SW480 (cell line): ENCODE measurements at places on chromosomes 3 and 15.

DNA sequence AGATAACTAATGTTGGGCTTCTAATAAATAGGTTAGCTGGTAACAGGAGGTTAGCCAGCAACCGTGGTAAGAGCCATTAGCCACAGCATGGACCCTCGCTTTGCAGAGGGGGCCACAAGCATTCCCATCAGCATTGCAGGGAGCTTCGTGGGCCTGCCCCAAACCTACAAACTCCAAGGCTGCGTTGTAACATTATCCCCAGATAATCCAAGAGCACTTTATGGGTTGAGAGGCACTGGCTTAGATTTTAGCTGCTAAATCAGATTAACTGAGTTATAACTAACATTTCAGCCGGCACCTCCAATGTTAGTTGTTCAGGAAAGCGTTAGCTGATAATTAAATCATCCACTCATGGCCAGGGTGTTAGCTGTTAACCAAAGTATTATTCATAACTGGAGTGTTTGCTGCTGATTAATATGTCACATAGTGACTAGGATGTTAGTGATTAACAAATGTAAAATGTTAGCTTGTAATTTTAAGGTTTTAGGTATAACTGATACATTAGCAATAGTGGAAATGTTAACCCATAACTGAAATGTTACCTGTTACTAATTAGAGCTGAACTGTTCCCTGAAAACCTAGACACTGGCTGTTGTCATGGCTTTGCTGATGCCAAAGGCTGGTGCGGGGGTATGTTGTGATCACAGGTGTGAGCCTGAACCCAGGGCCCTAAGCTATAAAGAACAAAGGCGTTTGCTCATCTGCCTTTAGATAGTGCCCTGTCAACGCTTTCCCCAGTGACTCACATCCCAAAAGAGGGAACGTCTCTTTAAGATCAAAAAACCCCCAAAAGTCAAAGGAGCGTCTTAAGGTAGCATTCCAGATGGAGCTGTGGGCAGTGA lies 56.2 kb downstream of the SLC6A6 start:
- no peak for DNase-seq

GRCh38 chr3:179739816-179740594 lies 87.2 kb downstream of the USP13 start:
- DNase-seq = no peak

GRCh38 chr3:104591776-104592175 lies 774.9 kb upstream of the ALCAM start:
- DNase-seq = no peak

DNA sequence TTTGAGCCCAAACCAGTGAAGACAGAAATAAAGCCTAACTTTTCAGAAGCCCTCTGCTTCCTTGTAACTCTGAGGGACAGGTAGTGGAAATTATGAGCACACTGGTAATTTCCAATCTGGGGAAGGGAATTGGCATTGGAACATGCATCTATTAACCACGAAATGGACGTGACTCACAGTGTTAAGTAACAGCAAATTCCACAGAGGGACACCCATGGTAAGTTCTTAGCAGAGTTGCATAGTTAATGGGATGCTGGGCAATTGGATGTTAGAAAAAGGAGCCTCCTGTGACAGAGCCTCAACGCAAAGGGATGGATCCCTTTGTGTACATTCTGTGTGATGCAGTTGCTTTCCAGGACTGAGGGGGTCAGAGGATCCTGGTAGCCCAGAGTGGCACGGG lies 168.6 kb downstream of the SEMA6D start:
- peak; percentile 40 for DNase-seq

DNA sequence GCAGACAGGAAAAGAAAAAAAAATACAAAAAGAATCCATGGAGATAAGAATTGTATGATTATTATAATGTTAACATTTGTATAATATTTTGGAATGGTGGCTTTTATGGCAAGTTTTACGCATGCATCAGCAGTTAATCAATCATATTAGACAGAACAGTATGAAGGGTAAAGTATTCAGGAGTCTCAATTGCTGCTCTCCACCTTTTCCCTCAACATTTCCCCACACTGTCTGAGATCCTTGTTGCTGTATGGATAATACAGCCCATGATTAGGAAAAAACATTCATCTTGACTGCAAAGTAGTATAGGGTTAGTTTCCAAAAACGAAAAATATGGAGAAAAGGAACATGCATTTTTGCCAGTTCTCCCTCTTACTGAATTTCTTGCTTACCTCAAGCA lies 755.3 kb upstream of the ARPP21 start:
- DNase-seq = no peak

DNA sequence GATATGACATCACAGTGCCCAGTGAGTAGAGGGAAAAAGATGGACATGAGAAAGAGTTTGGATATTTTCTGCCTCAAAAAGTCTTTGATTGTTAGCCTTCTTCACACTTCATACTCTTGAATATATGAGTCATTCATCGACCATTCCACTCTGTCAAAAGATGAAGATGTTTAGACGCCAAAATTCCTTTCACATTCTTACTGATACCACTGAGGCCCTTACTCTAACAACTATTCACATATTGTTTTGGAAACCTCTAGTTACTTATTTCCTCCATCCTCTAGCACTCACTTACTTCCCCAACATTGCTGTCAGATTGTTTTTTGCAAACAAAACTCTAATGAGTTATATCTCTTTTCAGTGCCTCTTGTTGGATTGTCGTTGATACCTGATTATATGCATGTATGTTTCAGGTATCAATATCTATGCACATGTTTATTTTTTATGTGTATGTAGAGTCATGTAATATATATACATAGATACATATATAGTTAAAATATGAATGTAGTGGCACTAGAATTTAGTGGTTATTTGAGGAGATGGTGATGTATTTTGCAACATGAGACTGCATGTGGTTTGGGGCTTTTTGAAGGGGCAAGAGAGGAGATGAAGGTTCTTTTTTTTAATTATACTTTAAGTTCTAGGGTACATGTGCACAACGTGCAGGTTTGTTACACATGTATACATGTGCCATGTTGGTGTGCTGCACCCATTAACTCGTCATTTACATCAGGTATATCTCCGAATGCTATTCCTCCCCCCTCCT lies 40.0 kb upstream of the OR5H6 start:
- DNase-seq = no peak

DNA sequence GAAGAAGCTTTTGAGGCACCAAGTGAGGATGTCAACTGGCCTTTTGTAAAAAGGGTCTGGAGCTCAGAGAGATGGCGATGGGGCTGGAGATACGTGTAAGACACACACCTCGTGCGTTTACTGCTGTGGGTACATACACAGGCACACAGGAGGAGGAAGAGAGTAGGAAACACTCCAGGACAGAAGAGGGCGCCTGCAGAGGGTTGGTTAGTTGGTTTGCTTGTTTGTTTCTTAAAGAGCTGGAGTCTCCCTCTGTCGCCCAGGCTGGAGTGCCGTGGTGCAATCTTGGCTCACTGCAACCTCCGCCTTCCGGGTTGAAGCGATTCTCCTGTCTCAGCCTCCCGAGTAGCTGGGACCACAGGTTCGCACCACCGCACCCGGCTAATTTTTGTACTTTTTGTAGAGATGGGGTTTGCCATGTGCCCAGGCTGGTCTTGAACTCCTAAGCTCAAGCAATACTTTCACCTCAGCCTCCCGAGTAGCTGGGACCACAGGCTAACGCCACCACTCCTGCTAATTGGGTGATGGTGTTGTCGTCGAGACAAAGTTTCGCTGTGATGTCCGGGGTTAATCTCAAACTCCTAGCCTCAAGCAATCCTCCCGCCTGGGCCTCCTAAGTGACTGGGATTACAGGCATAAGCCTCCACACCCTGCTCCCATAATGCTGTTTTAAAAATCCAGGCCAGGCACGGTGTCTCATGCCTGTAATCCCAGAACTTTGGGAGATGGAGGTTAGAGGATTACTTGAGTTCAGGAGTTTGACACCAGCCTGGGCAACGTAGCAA lies 1.3 kb upstream of the PRR20G start:
- DNase-seq = no peak

GRCh38 chr3:64240959-64241358 lies 15.7 kb upstream of the PRICKLE2 start:
- no peak for DNase-seq

DNA sequence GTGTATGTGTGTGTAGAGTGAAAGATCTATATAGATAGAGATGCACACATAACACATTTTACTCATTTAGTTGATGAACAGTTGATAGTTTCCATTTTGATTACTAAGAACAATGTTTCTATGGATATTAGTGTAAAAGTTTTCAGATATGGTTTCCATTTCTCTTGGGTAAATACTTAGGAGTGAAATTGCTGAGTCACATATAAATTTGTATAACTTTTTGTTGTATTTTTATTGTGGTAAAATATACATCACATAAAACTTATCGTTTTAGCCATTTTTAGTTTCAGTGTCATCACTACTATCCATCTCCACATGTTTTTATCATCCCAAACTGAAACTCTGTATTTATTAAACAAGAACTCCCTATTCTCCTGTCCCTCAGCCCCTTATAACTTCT lies 258.3 kb downstream of the RYR3 start:
- DNase-seq = no peak

GRCh38 chr3:73568371-73568862 lies 56.3 kb downstream of the PDZRN3 start:
- no peak for DNase-seq

- DNase-seq = peak; percentile 22
Measured at GRCh38 chr15:100082761-100083402, 258.9 kb downstream of the ADAMTS17 start.

DNA sequence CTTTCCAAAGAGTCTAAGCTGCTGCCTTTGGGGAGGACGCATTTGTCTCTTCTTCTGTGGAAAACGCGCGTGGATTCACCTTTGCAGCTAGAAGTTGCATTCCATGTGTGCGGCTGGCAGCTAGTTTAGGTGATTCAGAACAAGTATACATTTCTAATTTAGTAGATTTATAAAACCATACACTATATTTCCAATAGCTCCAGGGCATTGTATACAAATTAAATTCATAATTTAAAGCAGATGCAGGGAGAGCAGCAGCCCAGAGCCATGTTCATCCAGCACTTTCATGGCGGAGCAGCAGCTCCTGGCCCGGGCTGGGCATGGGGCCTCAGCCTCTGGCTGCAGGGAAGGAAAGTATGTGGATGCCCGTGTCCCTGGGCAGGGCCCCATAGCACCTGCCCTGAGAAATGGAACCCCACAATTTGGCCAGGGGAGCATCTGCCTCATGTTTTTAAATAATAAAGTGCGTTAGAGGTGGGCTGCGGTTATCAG lies 42.8 kb upstream of the SEC22A start:
- no peak for DNase-seq

GRCh38 chr15:48373821-48374451 lies 42.7 kb downstream of the DUT start:
- DNase-seq = no peak

GRCh38 chr3:20528180-20528770 lies 342.3 kb upstream of the SGO1 start:
- DNase-seq = no peak

- no peak for DNase-seq
Measured at GRCh38 chr3:541062-541801, 344.7 kb downstream of the CHL1 start.

- no peak for DNase-seq
Measured at GRCh38 chr3:64917914-64918453, 230.2 kb upstream of the ADAMTS9 start.

DNA sequence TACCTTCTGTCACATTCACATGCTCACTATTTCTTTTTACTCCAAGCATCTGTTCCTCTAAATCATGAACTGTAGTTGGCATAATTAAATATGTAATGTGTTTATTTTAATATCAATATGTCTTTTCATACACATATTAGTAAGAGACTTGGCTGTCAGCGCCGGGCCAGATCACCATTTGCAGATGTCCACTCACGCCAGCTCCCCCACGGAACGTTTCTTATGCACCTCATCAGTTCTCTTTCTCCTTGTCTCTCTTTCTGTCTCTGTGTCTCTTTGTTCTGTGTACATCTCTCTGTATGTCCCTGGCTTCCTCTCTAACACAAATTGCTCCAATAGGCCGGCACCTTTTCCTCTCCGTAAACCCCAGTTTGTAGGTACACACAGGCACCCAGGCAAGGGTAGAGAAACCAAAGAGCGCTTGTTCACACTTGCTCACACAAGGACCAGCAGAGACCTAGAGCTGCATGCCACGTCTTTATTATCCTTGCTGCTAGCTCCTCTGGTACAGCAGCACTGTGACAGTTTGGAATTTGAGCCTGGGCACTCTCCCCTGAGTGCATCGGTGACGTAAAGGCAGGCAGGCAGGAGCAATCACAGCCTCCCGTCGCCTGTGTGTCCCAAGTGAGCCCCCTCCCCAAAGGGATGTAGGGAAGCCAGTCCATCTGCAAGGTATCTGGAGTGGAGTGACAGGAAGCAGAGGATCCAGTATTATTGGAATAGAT lies 40.4 kb downstream of the CACNA1D start:
- DNase-seq = no peak

GRCh38 chr3:69409831-69410230 lies 23.9 kb upstream of the FRMD4B start:
- no peak for DNase-seq

DNA sequence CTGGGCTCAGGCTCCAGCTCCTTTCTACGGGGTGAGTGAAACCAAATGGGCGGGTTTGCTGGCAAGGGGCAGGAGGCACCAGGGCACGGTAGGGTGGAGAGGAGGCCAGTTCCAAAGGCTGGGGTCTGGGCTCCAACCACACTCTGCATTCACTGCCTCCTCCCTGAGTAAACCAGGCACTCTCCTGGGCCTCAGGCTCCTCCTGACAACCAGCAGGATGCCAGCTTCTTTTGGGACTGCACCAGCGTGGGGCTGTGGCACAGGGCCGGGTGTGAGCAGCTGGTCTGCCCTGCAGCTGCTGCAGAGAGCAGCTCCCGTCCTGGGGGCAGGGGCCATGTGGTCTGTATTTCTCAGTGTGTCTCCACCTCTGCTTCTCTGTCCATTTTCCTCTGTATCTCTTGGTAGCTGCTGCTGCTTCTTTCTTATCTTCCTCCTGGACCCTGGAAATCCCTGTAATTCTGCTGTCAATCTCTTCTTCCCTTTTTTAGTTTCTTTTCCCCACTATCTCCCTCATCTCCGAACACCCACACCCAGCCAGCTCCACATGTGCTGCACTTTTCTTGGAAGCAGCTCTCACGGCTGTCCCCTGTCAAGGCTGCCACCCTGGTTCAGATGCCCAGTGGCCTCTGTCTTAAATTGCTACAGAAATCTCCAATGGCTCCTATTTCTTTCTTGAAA lies 54.9 kb upstream of the TBC1D21 start:
- no peak for DNase-seq

GRCh38 chr3:166420071-166420470 lies 582.8 kb upstream of the BCHE start:
- DNase-seq = no peak

DNA sequence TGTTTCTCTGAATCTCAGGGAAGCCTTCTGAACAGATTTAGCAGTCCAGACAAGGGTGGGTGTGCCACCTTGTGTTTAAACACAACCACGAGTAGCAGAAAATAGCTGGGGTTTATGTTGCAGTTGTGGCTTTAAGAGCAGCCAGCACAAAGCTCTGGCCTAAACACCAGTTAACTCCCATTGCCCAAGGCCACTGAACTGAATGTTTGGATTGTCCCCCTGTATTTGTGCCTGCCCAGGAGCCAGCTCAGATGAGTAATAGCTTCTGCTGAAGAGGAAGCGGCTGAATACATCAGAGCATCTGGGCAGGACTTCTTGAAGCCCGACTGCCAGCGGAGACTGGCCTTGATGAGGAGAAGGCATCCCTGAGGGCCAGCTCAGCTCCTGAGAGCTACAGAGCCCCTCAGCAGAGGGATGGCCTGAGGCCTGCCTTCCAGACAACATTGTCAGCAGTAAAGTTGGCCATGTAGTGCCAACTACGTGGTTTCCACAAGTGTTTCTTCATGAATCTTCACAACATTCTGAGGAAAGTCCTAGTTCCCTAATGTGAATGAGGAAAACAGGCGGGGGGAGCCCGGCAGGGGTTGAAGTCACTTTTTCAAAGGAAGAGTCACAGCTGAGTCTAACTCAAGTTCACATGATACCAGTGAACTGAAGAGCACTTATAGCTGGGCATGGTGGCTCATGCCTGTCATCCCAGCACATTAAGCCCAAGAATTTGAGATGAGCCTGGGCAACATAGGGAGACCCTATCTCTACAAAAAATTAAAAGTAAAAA lies 65.8 kb upstream of the ZBTB38 start:
- no peak for DNase-seq
